HuH-7.5 (cell line): ENCODE measurements at places on chromosomes 5 and 9.

- no peak for DNase-seq
Measured at GRCh38 chr9:93678199-93679019, 102.0 kb downstream of the PHF2 start.

GRCh38 chr5:94312298-94312697, 306.1 kb downstream of the KIAA0825 start:
- DNase-seq: no peak

GRCh38 chr5:156560002-156560401, 233.0 kb downstream of the SGCD start:
- no peak for DNase-seq

DNA sequence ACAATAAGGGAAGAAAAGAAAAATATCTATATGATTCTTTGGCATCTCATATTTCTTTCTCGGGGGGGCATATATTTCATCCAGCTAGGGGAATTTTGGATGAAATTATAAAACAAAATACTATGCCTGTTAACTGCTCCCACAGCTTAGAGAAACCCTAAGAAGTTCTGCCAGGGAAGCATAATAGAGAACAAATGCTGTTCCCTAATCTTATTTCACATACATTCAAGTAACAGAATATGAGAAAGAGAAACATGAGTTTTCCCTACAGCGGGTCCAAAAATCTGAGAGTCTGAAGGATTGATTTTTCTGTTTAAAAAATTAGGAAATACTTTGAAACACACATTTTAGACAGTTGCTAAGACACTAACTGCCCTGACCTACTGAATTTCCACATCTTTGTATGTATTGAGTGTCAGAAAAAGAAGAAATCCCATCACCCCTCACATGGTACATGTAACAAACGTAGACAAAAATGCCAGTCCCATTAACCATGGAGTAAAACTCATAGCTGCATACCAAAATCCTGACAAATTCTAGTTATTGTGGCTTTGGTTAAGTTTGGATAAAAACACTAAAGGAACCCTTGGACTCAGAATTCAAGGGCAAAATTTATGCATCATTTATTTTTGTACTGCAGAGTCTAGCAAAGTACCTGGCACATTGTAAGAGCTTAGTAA, 620.2 kb upstream of the DMAC1 start:
- no peak for DNase-seq

DNA sequence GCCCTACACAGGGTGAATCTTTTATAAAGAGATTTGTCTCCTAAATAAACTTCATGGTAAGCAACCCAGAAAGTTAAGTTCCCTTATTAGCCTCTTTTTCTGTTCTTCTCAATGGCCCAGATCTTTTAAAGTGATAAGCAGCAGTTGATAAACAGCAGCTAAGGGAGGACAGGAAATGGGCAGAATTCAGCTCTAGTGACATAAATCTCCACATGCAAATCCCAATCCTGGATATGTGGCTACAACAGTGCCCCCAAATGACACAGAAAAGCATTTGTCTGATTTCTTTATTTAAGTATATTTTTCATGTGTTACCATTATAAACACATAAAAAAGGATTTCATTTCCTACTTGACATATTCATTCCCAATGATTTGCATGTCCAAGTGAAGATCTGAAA, 199.0 kb downstream of the DTWD2 start:
- DNase-seq: no peak

GRCh38 chr5:147763791-147764525, 18.6 kb downstream of the JAKMIP2 start:
- no peak for DNase-seq

DNA sequence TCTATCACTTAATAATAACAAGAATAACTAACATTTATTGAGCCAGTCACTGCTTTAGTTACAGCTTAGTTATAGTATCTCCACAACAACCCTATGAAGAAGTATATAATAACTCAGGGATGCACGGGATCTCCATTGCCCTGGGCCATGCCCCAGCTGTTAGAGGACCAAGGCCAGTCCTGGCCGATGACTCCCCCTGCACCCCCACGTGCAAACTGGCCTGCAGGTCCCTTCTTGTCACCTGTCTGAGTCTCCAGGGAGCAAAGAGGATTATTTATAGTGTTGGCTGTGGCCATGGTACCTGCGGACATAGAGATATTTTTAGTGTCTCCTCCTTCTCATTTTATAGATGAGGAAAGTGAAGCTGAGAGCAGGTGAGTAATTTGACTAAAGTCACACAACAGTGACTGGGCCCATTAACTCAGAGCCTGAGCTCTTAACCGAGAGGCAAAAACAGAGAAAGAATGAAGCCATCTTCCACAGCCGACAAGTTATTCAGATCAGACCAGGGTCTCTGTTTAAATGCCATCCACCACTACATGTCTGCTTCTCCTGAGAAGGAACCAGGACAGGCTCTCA, 94.4 kb downstream of the TMEM215 start:
- DNase-seq: no peak

GRCh38 chr5:157137691-157138090, 5.0 kb downstream of the MED7 start:
- no peak for DNase-seq

- no peak for DNase-seq
Measured at GRCh38 chr9:124183772-124184171, 74.0 kb upstream of the NEK6 start.
